ENCODE measurements at places on chromosomes 3 and 15.

- no peak for DNase-seq
Observed at GRCh38 chr3:135967867-135968266, 2.3 kb downstream of the PPP2R3A start.

DNA sequence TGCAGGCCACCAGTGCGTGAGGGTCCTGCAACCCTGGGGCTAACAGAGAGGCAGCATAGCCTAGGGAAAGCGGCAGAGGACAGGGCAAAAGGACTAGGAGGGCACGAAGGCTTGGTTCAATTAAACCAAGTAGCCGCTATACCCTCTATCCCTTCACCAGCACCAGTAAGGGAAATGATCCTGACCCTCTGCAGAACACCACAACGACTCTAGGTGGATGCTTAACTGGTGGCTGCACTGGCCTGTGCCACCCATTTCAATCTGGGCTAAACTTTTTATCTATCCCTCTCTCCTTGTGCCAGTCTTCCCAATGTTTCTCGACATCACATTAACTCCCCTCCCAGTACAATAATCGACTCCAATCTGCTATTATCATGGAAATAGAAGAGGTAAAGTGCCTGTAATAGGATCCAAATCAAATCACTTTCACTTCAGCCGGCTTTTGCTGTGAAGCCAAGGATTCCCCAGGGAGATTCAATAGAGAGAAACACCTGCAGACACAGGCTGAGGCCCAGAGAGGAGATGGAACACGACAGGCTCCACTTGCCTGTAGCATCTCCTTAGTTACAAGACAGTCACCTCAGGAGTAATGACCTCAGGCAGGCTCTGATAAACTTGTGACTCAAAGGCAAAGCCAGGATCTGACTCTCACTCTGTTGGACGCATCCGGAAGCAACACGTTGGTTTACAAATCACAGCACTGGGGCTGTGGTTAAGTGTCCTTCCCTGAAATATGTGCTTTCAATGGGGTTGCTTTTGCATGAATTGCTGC, 791.6 kb upstream of the ARRDC4 start:
- no peak for DNase-seq

- no peak for DNase-seq
Observed at GRCh38 chr3:15941958-15942357, 144.2 kb upstream of the ANKRD28 start.

DNA sequence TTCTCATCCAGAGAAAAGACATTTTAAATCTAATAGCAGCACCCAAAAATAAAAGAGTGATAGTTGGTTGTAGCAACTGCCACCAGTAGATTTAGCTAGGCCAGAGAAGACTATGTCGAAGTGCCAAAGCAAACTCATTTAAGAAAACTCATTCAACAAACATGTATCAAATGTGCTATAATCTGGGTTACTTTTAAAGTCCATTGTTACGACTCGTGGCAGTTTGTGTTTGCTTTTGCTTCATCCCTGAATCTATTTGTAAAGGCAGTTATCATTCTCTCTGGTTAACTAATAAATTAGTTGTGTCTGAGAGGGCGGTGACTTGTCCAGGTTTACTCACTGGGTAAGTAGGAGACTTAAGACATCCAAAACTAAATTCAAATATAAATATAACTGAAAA, 159.4 kb downstream of the ZIC4 start:
- no peak for DNase-seq

- DNase-seq = no peak
Observed at GRCh38 chr15:83164771-83165404, 42.7 kb downstream of the HDGFL3 start.

DNA sequence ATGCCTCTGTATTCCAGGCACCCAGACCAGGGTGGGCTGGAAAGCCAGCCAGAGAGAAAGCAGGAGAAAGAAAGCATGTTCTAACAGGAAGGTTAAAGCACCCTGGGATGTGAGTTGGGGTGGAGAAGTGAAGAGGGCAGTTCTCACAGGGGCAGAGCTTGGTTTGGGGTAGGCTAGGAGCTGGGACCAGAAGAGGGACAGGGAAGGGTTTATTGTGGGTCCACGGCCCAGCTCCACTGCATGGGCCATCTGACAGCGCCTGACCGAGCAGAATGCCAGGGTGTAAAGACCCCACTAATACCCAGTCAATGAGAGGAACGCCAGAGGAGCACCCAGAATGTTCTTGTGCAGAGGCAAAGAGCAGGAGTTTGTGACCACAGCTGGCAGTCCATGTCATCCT, 27.1 kb upstream of the MAGEF1 start:
- DNase-seq = no peak

- DNase-seq = no peak
Observed at GRCh38 chr15:63440756-63441155, 59.1 kb upstream of the CA12 start.

DNA sequence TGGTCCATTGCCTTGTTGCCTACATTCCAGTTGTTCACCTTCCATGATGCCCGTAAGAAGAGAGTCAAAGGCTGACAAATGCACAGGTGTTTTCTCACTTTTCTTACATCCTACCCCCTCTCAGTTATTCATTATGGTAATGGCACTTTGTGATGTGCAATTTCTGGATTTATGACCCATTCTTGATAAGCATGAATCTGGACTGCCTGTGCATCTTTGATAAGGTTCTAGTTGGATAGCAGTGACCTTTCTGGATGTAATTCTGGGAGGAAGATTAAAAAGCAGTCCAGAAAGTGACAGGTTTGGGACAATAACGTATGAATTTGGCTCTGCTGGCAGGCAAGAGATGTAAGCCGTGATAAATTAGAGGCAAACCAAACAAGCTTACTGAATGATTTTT, 101.5 kb downstream of the ROBO2 start:
- DNase-seq = no peak

- DNase-seq = no peak
Observed at GRCh38 chr3:149330609-149331331, 2.7 kb downstream of the TM4SF18 start.

GRCh38 chr15:85168642-85169173, 187.1 kb downstream of the PDE8A start:
- DNase-seq = no peak
